ENCODE measurements at places on chromosomes 4 and X.

DNA sequence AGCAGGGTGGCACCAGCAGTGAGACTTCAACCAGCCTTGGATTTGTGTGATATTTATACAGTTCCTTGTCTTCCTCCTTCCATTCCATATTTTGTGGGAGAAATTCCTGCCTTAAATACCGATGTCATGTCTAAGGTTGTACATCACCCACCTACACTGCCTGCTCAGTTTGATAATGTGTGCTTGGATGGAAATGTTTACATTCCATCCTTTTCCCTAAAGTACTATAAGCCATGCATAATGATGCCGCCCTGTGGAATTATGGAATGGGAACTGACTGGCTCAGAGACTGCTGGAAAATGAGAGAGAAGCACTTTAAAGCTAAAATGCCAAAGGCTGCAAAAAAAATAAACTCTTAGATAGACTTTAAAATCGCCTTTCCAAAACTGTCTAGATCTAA, 11.3 kb upstream of the GLUD2 start:
- no peak overlapping the region for H3K27ac ChIP-seq
- DNase-seq: no peak
- no peaks in the 10 kb centered on the region for H3K36me3 ChIP-seq
- no peak overlapping the region for H3K4me3 ChIP-seq

DNA sequence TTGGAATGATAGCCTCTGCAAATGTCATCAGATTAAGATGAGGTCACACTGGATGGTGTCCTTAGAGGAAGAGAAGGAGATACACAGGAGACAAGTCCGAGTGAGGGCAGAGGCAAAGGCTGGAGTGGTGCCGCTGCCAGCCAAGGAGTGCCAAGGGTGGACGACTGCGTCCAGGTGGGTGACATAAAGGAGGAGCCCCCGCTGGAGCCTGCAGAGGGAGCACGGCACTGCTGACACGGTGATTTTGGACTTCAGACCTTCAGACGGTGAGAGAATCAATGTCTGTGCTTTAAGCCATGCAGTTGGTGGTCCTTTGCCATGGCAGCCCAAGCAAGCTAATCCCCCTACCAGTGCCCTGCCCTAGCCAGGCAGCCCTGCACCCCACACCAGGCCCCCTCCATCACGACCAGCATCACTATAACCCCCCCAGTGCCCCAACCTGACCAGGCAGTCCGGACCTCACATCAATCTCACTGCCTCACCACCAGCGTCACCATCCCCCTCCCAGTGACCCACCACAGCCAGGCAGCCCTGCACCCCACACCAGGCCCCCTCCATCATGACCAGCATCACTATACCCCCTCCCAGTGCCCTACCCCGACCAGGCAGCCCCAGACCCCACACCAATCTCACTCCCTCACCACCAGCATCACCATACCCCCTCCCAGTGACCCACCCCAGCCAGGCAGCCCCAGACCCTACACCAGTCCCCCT, 130.0 kb downstream of the HMX1 start:
- no peaks in the 10 kb centered on the region for H3K27me3 ChIP-seq
- no peaks in the 10 kb centered on the region for H3K4me1 ChIP-seq
- no peak overlapping the region for H3K4me3 ChIP-seq
- peak; percentile 41 for DNase-seq

- H3K4me3 ChIP-seq: no peak overlapping the region
- H3K4me1 ChIP-seq: no peaks in the 10 kb centered on the region
- no peaks in the 10 kb centered on the region for H3K36me3 ChIP-seq
- H3K27me3 ChIP-seq: no peaks in the 10 kb centered on the region
- peak overlapping the region; percentile 87 for H3K27ac ChIP-seq
- no peak for DNase-seq
Measured at GRCh38 chr4:140046016-140046415, 108.0 kb downstream of the MAML3 start.

GRCh38 chrX:109441266-109441665, 40.6 kb downstream of the GUCY2F start:
- no peak overlapping the region for H3K4me3 ChIP-seq
- H3K27ac ChIP-seq: no peak overlapping the region
- DNase-seq: no peak
- H3K4me1 ChIP-seq: no peaks in the 10 kb centered on the region
- H3K27me3 ChIP-seq: peaks cover 63% of the 10 kb centered on the region

GRCh38 chr4:8238036-8238511, 31.5 kb upstream of the HTRA3 start:
- no peaks in the 10 kb centered on the region for H3K36me3 ChIP-seq
- no peak overlapping the region for H3K4me3 ChIP-seq
- H3K4me1 ChIP-seq: no peaks in the 10 kb centered on the region
- H3K27ac ChIP-seq: no peak overlapping the region
- no peaks in the 10 kb centered on the region for H3K27me3 ChIP-seq

DNA sequence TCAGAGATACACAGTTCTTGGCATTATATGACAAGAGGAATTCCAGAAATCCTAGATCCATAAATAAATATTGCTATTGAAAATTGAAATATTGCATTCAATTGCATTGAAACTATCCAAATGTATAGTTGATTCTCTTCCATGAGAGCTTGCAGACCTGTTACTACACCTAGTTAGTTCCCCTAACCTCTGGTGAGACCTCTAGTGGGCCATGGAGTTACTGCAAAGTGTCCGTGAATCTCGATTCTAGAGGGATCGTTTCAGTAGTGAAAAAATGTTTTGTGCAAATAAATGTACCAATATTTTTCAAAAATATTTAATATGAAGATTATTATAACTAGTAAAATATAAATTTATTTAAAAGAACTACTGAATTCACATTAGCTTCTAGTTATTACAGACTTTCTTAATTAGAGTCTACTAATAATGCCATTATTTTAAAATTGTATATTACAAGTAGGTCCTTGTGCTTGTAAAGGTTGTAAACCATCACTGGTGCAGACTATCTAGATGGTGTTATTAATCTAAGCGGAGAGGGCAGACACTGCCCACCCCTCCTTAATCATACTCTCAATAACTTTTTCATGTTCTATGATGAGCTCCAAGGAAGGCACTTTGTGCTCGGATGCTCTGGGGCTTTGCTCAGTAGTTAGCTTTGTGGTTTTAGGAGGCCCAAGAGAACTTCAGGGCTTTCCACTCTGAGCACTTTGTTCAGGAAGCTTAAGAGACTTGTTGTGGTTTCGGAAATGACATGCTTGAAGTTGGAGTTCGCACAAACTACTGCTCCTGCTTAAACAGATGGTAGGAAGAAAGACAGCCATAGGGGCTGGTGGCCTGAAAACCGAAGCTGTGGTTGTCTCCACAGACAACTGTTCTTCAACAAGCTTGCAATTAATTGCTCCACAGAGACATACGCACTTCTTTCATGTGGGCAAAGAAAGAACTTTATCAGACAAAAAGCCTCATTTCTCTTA, 42.8 kb downstream of the IL21 start:
- DNase-seq: no peak
- H3K4me3 ChIP-seq: no peak overlapping the region
- no peaks in the 10 kb centered on the region for H3K36me3 ChIP-seq
- no peaks in the 10 kb centered on the region for H3K27me3 ChIP-seq

DNA sequence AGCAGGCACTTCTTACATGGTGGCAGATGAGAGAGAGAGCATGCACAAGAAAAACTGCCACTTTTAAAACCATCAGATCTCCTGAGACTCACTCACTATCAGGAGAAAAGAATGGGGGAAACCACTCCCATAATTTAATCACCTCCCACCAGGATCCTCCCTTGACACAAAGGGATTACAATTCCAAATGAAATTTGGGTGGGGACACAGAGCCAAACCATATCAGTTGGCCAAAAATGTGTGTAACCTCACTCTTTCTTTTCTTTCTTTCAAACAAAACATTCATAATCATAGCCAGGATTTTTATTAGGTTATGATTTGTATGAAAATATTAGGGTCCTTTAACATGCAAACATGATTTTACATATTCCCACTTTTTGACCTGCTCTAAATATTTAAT, 222.1 kb downstream of the PCDH18 start:
- no peaks in the 10 kb centered on the region for H3K4me1 ChIP-seq
- no peak overlapping the region for H3K27ac ChIP-seq
- DNase-seq: no peak
- no peaks in the 10 kb centered on the region for H3K27me3 ChIP-seq
- H3K4me3 ChIP-seq: no peak overlapping the region

DNA sequence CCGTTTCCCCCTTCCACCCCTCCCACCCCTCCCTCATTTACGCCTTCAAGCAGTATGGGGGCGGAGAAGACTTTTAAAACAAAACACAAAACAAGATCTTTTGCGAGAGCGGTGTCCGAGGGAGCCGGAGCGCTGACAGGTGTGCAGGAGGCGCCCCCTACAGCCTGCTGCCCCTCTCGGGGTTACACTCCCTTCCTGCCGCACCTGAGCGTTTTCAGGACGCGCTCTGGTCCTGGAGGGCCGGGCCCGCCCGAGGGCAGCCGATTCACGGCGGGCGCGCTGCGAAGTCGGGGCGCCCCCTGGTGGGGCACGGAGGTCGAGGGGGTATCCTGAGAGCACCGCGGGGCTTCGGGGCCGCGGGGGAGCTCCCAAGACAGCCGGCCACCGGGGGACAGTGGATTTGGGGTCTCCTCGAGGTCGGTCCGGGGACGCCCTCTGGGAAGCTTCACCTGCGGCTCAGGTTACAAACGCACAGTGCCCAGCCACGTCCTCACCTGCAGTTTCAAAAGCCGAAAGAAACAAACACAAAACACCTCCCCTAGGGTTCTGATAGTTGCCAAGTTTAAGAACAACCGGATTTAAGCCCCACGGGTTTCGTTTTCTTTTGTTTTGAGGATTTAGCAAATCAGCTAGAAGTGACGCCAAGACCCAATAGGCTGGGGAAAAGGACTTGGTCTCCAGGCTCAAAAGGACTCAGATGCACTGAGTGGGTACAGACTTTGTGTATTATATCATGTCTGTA, 8.0 kb upstream of the NEUROG2 start:
- H3K27me3 ChIP-seq: peaks cover 55% of the 10 kb centered on the region
- H3K4me1 ChIP-seq: peaks cover 4% of the 10 kb centered on the region
- peak overlapping the region; percentile 65 for H3K27ac ChIP-seq
- DNase-seq: no peak

GRCh38 chr4:102439812-102440211, 61.3 kb upstream of the NFKB1 start:
- no peaks in the 10 kb centered on the region for H3K36me3 ChIP-seq
- H3K27me3 ChIP-seq: no peaks in the 10 kb centered on the region
- H3K27ac ChIP-seq: peak overlapping the region; percentile 64
- no peak for DNase-seq

- H3K4me1 ChIP-seq: no peaks in the 10 kb centered on the region
- H3K27ac ChIP-seq: no peak overlapping the region
- no peak for DNase-seq
- no peaks in the 10 kb centered on the region for H3K27me3 ChIP-seq
- no peaks in the 10 kb centered on the region for H3K36me3 ChIP-seq
- no peak overlapping the region for H3K4me3 ChIP-seq
Measured at GRCh38 chr4:59122626-59123025, 2012.4 kb upstream of the IGFBP7 start.

GRCh38 chr4:76597423-76597979, 162.5 kb downstream of the SHROOM3 start:
- H3K4me3 ChIP-seq: no peak overlapping the region
- no peaks in the 10 kb centered on the region for H3K36me3 ChIP-seq
- H3K4me1 ChIP-seq: no peaks in the 10 kb centered on the region
- no peaks in the 10 kb centered on the region for H3K27me3 ChIP-seq
- no peak for DNase-seq

- DNase-seq: peak; percentile 54
- H3K27me3 ChIP-seq: peaks cover 21% of the 10 kb centered on the region
- peak within 1 kb of the TSS; percentile 77 for H3K4me3 ChIP-seq
- H3K4me1 ChIP-seq: no peaks in the 10 kb centered on the region
- H3K27ac ChIP-seq: peak within 1 kb of the TSS; percentile 89
Measured at GRCh38 chrX:43656005-43656494, at the start of gene MAOA. MAOA (plus strand) TSS chrX:43656299; CDS start chrX:43656342, 43 bp downstream.

DNA sequence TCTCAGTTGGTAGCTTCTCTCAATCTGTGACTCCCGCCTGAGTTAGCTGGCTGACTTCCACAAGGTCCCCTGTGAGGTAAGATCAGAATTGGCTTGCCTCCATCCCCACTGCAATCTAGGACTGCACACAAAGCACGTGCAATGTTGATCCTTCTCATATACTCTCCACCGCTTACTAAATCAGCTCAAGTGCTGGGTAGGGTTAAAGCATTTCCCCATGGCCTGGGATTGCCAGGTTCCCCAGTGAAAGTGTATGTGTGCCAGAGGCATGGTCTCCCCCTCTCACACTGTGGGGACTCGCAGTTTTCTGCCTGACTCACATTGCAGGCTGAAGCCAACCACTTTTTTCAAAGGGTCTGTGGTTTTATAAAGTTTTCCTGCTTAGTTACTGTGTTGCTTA, 886.9 kb downstream of the FAM133A start:
- H3K27ac ChIP-seq: no peak overlapping the region
- no peak overlapping the region for H3K4me3 ChIP-seq

GRCh38 chr4:88737307-88737941, 39.8 kb upstream of the NAP1L5 start:
- peak overlapping the region; percentile 14 for H3K4me3 ChIP-seq
- H3K36me3 ChIP-seq: no peaks in the 10 kb centered on the region
- H3K27ac ChIP-seq: peak overlapping the region; percentile 75
- no peaks in the 10 kb centered on the region for H3K27me3 ChIP-seq

DNA sequence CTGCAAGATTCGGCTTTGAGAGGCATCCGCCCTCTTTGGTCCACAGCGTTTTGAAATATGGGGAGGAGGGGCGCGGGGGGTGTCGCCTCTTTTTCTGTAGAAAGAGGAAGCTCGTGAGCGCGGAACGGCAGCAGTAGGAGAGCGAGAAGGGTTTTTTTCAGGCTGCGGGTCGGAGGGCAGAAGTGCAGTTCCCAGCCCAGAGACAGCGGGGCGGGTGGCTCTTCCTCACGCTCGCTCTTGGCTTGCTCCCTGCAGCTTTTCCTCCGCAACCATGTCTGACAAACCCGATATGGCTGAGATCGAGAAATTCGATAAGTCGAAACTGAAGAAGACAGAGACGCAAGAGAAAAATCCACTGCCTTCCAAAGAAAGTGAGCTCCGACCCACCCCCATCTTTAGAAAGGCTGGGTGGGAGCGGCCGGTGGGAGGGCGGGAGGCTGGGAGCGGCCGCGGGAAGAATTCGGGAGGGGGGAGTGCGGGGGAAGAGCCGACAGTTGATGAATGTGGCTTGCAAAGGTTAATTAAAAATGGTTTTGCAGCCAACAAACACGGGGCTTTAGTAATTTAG, 1.2 kb downstream of the TMSB4X start:
- peak overlapping the region; percentile 92 for H3K27ac ChIP-seq
- no peaks in the 10 kb centered on the region for H3K4me1 ChIP-seq
- peaks cover 35% of the 10 kb centered on the region for H3K27me3 ChIP-seq

DNA sequence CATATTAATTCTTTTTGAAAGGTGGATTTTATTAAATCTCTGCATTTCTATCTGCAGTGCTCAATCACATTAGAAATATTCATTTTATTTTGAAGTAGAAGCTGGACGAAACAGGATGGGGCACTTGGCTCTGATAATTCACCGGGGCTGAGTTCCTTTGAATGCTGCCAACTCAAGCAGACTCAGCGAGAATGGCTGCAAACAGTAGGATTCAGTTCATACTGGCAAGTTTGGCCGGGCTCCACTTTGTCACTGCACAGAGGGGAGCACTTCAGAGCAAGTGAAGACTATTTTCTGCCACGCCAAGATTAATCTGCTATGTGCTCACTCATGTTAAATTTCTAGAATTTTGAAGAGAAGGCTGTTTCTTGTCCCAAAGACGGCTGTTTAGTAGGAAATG, 30.7 kb upstream of the KLHL8 start:
- no peak overlapping the region for H3K4me3 ChIP-seq
- no peak for DNase-seq
- no peaks in the 10 kb centered on the region for H3K36me3 ChIP-seq
- H3K4me1 ChIP-seq: no peaks in the 10 kb centered on the region

GRCh38 chrX:76850851-76851250, 423.3 kb downstream of the MAGEE1 start:
- no peak overlapping the region for H3K4me3 ChIP-seq
- H3K27me3 ChIP-seq: peaks cover 4% of the 10 kb centered on the region
- H3K36me3 ChIP-seq: no peaks in the 10 kb centered on the region
- no peaks in the 10 kb centered on the region for H3K4me1 ChIP-seq
- DNase-seq: no peak
- no peak overlapping the region for H3K27ac ChIP-seq

All from breast epithelium (tissue), 4 donors.